ENCODE measurements at places on chromosomes 2 and 18.

- DNase-seq = no peak
Observed at GRCh38 chr2:120731175-120731574, 4.5 kb upstream of the GLI2 start.

- no peak for DNase-seq
Observed at GRCh38 chr2:48790407-48791170, 35.1 kb upstream of the LHCGR start.

- DNase-seq = no peak
Observed at GRCh38 chr2:100584816-100585215, 22.0 kb downstream of the PDCL3 start.

GRCh38 chr2:17181051-17181752, 337.0 kb downstream of the RAD51AP2 start:
- no peak for DNase-seq

- no peak for DNase-seq
Observed at GRCh38 chr2:40458271-40458794, 6.4 kb upstream of the SLC8A1 start.

Measured in CD4-positive, CD25-positive, alpha-beta regulatory T cell (primary cell).